ENCODE measurements at places on chromosomes 16 and 17.
A peak's percentile ranks its signal among the peaks of the same experiment; 100 is the strongest.

DNA sequence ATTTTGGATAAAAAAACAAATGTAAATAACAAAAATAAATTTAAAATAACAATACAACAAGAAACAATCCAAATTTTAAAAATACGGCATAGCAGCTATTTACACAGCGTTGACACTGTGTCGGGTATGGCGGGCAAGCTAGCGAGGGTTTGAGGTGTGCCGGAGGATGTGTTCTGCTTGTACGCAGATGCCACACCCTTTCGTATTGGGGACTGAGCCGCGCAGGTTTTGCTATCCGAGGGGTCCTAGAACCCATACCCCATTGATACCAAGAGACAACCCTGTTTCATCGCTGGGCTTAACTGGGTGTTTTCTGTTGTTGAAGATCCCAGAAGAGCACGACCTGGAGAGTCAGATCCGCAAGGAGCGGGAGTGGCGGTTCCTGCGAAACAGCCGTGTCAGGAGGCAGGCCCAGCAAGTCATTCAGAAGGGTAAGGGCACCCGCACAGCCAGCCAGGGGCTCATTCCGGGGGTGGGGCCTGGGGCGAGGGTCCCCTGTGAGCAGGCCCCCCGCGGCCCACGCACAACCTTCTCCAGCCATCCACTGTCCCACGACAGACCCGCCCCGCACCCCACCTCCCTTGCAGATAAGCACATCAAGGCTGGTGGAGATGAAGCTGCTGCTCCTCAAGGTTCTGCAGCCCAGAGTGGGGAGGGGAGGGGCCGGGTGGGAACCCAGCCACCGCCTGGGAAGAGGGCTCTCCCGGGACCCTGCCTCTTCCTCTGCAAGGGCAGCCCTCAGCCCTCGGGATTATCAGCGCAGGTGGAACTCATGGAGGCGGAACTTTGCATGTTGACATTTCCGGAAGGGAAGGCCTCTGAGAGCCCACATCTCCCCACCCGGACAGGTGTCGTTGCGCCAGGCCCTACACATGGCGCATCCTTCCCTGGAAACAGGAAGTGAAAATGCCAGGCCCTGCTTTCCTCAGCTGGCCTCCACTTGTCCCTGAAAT, 51.2 kb upstream of the CHMP6 start:
- DNase-seq = no peak

DNA sequence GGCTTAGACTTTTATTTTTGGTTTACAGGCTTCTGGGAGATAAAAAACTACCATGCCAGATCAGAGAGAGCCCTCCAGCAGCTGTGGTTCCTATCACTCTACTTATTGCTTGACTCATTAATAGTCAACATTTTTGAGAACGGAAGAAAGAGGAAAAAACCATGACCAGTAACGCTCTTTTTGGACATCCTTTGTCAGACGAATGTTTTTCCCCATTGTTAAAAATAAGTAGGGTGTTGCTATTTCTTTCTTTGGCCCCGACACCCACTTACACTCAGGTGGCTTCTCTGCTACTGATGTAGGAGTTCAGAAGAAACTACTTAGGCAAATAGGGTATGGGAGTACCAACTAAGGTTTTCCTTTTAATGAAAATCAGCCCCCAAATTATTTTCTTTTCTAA, 27.5 kb downstream of the TVP23A start:
- DNase-seq = no peak

- no peak for DNase-seq
Observed at GRCh38 chr16:49701789-49702494, 154.0 kb downstream of the ZNF423 start.

DNA sequence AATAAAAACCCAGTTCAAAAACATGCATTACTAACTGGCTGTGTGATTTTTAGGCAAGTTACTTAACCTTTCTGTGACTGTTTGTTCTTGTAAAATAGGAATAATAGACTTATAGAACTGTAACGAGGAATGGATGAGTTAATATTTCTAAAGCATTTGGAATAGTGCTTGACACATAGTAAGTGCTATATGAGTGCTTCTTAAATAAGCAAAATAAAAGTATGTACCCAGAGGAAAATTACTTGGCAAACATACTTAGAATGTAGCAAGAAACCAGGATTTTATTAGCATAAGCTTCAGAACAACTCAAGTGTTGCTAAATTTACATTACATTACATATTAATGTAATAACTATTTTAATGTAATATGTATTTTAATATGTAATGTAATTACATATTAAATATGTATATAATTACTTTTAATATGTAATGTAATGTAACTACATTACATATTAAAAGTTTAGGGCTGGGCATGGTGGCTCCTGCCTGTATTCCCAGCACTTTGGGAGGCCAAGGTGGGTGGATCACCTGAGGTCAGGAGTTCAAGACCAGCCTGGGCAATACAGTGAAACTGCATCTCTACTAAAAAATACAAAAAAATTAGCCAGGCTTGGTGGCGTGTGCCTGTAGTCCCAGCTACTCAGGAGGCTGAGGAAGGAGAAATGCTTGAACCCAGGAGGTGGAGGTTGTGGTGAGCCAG, 14.2 kb downstream of the NFAT5 start:
- DNase-seq = no peak

DNA sequence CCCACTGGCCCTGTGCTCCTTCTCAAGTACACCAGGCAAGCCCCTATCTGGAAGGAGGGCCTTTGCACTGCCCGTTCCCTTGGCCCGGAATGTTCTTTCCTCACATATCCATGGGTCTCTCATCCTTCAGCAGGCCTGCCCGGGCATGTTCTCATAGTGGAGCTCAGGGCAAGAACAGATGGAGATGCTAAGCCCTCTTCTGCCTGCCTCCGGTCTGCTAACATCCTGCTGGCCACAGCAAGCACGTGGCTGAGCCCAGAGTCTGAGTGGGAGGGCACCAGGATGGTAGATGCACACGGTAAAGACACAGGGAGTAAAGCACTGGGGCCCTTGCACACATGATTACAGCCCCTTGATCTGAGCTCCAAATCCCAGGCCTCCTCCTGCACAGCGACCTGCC, 19.8 kb upstream of the ANKRD40CL start:
- no peak for DNase-seq

DNA sequence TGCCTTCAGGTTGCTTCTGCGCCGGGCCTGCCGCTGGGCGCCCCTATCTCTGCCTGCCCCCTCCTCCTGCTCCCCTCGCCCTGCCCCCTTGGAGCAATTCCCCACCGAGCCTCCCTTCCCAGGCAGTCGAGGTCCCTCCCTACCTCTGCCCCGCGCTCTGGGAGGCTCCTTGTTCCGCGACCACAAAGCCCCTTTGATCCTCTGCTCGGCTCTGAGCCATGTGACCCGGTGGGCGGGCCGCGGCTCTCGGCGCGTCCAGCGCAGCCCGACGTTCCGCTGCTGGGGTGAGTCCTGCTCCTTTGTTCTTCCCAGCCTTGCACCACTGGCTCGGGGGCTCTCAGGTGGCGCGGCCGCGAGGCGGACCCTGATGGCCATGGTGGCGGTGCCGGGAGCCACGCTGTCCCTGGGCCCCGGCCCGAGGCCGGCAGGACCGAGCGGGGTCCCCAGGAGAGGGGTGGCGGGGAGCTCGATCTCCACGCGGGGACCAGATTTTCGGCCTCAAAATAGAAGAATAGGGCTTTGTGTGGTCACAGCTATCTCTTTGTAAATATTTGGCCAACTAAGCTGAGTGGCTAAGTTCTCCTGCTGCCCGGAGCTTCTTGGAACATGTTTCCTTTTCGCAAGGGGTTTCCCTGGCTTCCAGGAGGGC, 310.6 kb downstream of the SEC14L1 start:
- DNase-seq = no peak

- DNase-seq = no peak
Observed at GRCh38 chr16:46612121-46612520, 9.1 kb downstream of the SHCBP1 start.

- DNase-seq = peak; percentile 32
Observed at GRCh38 chr17:21285164-21286065, 904 bp downstream of the MAP2K3 start.

DNA sequence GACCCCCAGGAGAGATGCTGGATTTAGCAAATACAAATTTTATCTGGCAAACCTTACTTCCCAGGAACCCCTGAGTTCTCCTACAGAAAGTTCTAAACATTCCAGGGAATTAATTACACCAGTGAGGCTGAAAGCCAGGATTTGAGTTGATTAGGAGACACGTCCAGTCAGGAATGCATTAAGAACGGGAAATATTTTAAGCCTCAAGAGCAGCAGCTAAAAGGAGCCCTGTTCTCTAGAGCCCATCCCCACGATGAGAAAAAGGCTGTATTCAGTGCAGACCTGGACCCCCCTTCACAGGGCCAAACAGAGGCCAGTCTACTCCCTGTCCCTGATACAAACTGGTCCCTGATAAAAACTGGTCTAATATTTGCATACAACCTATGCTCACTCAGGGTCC, 55.0 kb downstream of the VAT1L start:
- no peak for DNase-seq

DNA sequence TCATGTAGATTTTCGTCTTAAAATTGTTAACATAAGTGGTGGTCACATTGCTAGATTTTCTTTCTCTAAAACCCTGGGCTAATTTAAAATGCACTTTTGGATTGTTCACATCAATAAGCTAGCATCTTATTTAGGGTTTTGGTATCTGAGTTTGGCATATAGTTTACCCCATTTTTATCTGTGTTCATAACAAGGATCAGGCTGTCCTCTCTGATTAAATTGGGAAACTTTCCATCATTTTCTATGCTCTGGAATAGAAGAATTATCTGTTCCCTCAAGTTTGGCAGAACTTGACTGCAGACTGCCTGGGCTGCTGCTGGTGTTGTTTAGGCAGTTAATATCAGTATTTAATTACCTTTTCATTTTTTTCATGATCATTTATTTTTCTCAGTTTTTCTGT, 1.8 kb downstream of the SPECC1 start:
- no peak for DNase-seq

DNA sequence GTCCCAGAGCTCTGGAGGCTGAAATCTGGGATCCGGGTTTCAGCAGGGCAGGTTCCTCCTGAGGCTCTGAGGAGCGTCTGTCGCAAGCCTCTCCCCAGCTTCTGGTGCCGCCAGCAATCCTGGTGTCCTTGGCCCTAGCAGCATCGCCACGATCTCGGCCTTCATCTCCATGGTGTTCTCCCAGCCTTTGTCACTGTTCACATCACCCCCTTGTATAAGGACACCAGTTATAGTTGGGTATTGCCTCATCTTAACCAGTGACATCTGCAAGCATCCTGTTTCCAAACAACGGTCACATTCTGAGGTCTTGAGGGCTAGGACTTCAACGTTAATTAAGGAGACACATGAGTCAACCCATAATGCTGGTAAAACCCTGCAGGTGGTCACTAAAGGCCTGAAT, 2.8 kb upstream of the PPP1R27 start:
- no peak for DNase-seq

GRCh38 chr17:31511195-31511578, 119.7 kb downstream of the RAB11FIP4 start:
- DNase-seq = no peak

DNA sequence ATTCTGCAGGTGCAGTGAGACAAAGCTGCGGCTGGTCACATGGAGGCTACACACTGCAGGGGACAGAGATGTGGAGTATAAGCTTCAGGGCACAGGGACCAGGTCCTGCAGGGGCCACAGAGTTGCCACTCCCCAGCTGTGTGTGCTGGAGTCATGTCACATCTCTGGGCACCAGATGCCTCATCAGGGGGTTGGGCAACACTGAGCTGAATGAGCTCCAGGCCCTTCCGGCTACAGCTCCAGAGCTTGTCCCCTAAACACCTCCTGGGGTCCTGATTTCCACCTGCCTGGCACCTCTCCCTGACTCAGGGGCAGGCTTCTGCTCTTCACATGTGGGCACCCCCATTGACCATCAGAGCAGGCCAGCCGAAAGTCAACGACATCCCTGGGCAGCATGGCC, 32.5 kb downstream of the SPHK1 start:
- DNase-seq = no peak

- DNase-seq = no peak
Observed at GRCh38 chr16:11738742-11739544, 3.7 kb downstream of the TXNDC11 start.

DNA sequence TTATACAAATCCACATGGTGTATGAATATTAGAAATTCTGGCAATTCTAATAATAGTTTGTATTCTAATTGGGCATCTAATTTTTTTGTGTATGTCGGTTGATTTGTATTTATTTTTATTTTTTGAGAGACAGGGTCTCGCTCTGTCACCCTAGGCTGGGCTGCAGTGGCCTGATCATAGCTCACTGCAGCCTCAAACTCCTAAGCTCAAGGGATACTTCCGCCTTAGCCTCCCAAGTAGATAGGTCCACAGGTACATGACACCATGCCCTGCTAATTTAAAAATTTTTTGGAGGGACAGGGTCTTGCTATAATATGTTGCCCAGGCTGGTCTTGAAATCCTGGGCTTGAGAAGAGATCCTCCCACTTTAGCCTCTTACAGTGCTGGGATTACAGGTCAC, 104.6 kb downstream of the TRIM37 start:
- DNase-seq = no peak

GRCh38 chr17:964876-965275, 14.7 kb downstream of the NXN start:
- no peak for DNase-seq

DNA sequence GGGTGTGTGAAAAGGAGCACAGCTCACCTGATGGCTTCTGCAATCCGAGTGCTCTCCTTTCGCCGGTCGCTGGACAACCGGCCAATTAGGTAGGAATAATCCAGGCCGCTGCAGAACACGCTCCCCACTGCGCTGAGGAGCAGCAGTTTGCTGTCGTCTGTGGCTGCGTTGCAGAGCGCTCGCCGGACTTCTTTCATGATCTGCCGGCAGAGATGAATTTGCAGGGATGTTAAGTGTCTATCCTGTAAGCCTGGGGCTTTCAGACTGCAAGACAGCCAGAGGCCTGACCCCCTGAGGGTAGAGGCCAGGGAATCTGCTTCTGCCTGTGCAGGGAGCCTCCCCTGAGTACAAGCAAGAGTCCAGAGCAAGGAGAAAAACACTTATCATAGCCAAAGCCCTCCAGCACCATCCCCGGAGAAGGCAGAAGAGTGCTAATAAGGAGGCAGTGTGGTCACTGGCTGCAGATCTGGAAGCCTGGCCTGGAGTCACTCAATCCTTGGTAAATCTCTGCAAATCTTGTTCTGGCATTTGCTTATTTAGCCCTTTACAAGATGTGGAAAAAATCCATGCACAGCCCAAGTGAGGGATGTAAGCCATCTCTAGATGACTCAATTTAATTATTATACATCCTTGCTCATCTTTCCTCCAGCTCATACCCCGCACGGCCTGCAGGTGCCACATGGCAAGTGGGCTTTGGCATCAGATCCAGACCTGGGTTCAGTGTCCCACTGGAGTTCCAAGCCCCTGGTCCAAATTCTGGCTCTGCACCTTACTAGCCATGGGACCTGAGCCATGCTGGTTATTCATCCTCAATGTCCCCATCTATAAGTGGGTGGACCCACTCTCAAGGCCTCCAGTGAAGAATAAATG, 80.2 kb downstream of the DYNLRB2 start:
- DNase-seq = no peak

Data from PC-9 (cell line).